8988T (cell line): ENCODE measurements at places on chromosomes 6 and 20.

- no peak for DNase-seq
These were observed 96.3 kb downstream of the NFATC2 start for GRCh38 chr20:51446230-51446629.

DNA sequence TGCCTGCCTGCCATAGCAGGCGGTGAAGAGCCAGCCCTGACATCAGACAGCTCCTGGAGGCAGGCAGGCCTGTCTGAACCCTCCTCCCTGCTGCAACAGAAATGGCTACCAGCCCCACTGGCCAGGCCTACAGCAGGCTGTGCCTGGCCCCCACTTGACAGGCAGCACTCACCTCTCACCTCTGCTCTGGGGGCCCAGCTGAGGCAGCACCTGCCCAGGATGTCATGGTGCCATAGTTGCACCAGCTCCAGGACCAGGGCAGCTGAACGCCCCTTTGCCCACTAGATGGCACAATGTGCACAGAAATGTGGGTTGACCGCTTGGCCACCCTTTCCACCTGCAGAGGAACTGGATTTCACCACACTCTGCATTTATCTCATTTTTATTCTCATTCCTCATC lies 30.6 kb downstream of the MRPL14 start:
- DNase-seq = peak; percentile 85

GRCh38 chr6:145704143-145704781 lies 31.1 kb downstream of the EPM2A start:
- no peak for DNase-seq

DNA sequence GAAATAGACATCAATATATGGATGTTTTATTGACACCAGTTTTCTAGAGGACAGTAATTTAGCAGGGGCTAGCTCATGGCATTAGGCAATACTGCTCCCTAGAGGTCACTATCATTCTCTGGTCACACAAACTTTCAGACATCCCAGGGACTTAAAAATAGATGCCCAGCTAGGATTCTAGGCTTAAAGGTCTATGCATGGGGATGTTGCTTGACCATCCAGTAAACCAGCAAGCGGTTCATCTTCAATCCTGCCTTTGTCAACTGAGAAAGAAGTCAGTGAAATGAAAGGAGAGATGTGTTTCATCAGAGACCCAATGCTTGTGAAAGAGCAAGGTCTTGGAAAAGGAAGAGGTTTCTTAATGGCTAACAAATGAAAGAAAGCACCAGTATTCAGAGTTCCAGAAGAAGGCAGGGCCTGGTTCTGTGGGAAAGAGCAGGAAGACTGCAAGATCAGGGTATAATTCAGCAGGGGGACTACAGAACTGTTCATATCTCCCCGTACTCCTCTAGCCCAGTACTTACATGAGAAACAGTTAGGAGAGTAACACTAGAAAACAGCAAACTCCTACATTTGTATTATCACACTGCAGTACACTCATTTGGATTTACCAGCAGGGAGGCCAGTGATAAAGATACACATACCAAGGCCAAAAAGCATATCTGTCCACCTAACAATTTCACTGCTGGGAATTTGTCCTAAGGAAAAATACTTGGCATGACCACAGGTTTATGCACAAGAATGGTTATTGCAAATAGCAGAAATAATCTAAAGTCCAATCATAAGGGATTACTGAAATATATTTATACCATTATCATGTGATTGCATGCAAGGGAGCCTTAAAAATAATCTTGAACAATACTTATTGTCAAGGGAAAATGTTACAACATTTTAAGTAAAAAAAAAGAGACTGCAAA lies 151.4 kb upstream of the LAMA2 start:
- DNase-seq = no peak

DNA sequence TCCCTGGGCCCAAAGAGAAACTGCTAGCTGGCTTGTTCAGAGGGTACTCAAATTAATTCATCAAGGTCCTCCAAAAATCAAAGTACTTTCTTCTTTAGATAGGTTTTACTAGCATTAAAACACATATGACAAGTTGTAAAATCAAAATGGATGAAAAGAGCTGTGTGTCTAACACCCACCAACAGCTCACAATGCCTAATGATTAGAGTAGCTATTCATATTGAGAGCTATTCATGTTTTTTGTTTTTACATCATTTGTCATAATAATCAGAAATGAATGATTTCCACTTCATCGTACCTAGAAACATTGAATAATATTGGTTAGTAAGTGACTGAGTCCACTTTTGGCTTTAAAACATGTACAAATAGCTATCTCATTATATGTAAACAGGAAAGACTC lies 289.9 kb upstream of the RUNX2 start:
- DNase-seq = no peak

GRCh38 chr20:36481380-36482043 lies 59.8 kb upstream of the MYL9 start:
- no peak for DNase-seq

DNA sequence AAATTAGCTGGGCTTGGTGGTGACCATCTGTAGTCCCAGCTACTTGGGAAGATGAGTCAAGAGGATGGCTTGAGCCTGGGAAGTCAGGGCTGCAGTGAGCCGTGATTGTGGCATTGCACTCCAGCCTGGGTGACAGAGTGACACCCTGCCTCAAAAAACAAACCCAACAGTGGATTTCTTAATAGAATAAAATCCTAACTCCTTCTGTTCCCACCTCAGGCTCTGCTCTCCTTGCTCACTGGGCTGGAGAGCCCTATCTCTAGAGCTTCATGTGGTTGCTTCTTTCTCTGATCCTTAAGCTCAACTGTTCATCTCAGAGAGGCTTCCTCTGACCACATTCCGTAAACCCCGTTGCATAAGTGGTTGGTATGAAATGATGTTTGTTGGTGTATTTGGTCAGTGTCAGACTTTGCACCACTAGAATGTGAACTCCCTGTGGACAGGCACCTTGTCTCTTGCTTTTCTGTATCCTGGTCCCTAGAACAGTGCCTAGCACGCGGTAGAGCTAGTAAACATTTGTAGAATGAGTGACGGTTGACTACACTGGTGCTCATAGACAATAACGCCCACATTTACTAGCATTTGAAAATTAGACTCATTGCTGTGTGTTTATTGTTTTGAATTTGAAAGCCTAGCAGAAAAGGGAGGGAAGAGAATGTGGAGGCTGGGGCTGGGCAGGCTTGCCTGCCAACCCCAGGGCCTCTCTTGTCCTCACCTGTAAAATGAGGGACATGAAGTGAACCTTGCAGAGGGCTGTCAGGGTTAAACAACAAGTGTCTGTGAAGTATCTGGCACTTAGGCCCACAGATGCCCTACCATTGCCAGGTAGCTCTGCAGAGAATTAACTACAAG lies 4.2 kb downstream of the MAPRE1 start:
- DNase-seq = no peak

GRCh38 chr20:10381477-10381876 lies 52.5 kb downstream of the MKKS start:
- DNase-seq = no peak

GRCh38 chr20:33576432-33577125 lies 85.5 kb upstream of the C20orf144 start:
- DNase-seq = no peak
